ENCODE measurements at places on chromosomes 11 and 22.
A peak's percentile ranks its signal among the peaks of the same experiment; 100 is the strongest.

GRCh38 chr22:36245805-36246356 is 6.6 kb upstream of the APOL2 start:
- no peak overlapping the region for H3K4me3 ChIP-seq
- no peaks in the 10 kb centered on the region for H3K36me3 ChIP-seq

DNA sequence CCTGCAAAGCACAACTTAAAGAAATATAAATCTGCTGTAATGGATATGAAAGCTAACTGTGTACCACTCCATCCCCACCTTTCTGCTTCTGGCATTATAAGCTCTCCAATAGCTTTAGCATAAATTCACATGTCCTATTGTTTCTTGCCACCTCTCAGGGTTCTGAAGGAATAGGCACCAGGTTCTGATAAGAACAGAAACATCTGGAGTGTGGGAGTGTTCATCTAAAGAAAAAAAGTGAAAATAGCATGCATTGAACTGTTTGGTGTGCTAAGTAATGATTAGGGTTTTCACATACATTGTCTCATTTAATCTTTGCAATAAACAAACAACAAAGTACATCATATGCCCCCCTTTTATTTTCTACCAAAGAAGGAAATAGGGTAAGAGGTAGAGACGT is 72.3 kb downstream of the FAM76B start:
- no peak for DNase-seq
- no peaks in the 10 kb centered on the region for H3K36me3 ChIP-seq
- H3K27me3 ChIP-seq, result no peaks in the 10 kb centered on the region
- no peaks in the 10 kb centered on the region for H3K4me1 ChIP-seq
- no peak overlapping the region for H3K4me3 ChIP-seq
- no peak overlapping the region for H3K27ac ChIP-seq

- no peaks in the 10 kb centered on the region for H3K27me3 ChIP-seq
- H3K4me1 ChIP-seq, result peaks cover 5% of the 10 kb centered on the region
- peaks cover 98% of the 10 kb centered on the region for H3K36me3 ChIP-seq
- no peak for DNase-seq
- H3K4me3 ChIP-seq, result no peak overlapping the region
Measured at GRCh38 chr22:23822101-23822671, 16.6 kb downstream of the DERL3 start.

DNA sequence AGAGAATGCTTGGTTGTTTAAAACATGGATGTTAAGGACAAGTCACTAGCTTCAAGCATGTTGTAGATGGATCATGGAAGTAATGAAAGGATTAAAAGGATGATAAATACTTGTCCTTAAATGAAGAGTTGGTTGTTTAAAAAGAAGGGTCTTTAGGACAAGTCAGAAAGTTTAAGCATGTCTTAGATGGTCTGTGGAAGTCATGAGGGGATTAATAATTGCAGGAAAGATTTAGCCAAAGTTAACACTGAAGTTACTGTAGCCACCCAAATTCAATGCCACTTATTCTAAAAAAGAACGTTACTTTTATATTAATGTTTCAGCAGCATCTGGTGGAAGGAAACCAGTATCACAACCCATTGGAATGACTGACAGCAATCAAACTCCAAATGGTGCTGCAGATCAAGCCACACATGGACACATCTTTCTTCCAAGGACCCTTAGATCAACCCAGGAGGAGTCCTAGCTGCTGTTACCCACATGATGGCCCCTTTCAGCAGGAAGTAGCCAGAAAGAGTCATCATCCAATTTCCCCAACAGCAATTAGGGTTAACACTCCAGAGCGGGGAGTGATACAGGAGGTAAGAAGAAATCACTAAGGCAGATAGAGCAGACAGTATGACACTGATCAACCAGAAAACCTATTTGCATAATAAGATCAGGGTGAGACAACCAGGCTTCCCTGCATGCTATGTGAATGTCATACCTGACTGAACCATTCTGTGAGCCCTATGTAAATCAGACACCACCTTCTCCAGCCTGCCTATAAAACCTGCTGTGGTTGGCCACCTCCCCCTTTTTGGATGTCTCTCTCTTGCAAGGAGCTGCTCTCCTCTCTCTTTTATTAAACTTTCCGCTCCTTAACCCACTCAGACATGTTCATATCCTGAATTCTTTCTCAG is 88.4 kb upstream of the GNAZ start:
- no peak for DNase-seq
- no peaks in the 10 kb centered on the region for H3K4me1 ChIP-seq
- no peaks in the 10 kb centered on the region for H3K27me3 ChIP-seq

DNA sequence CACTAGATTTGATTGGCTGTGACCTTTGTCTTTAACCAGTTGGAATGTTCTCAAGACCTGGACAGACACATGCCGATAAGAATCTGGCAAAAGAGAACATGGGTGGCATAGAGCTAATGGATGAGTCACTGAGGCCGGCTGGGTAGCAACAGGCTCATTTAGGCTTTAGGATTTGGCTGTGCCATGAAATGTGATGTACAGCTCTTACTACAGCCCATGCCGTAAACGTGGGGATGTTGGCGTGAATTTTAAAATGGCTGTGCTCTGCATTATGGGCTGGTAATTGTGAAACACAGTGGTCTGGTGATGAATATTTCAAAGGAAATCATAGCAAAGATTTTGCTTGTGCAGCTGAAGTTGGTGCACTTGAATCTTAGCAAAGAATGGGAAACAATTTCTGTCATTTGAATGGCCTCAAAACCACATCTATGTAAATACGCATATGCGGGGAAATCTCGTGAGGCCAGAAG is 332.4 kb downstream of the TBC1D22A start:
- peaks cover 27% of the 10 kb centered on the region for H3K4me1 ChIP-seq
- DNase-seq, result no peak
- H3K36me3 ChIP-seq, result peaks cover 1% of the 10 kb centered on the region
- H3K4me3 ChIP-seq, result no peak overlapping the region
- H3K27ac ChIP-seq, result no peak overlapping the region

DNA sequence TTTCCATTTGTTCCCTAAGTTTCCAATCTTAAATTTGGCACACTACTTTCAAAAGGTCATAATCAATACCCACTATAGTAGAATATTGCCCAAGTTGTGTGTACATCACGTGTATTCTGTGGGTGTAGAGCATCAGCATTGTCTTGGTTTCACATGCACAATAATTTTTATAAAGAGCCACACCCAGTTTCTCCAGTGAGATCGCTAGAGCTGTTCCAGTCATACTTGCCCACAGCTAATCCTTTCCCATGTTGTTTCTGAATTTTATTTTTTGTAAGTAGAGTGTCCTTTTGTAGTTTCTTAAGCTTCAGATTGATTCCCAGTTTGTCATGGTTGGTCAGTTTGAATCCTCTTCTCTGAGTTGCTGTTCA is 13.7 kb downstream of the FAM118B start:
- H3K36me3 ChIP-seq, result no peaks in the 10 kb centered on the region
- no peak for DNase-seq

GRCh38 chr11:112355726-112356125 is 95.1 kb upstream of the PLET1 start:
- H3K4me3 ChIP-seq, result no peak overlapping the region
- H3K27ac ChIP-seq, result no peak overlapping the region
- DNase-seq, result no peak
- H3K36me3 ChIP-seq, result no peaks in the 10 kb centered on the region
- no peaks in the 10 kb centered on the region for H3K27me3 ChIP-seq
- H3K4me1 ChIP-seq, result peaks cover 4% of the 10 kb centered on the region

DNA sequence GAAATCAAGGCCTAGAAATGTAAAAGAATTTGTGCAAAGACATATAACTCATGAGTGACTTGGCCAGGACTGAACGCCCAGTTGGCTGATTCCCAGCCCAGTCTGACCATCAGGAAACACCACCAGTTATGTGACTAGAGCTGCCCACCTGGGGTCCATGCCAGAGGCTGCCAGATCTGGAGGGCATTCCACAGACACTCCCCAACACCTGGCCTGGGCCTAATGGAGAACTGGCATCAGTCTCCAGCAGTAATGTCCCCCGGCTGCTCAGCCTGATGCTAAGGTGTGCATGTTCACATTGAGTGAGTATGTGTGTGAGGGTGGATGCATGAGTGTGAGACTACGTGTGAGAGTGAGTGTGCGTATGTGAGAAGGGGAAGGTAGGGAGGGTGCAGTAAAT is 15.7 kb downstream of the PLAAT3 start:
- peaks cover 4% of the 10 kb centered on the region for H3K36me3 ChIP-seq
- H3K4me1 ChIP-seq, result peaks cover 12% of the 10 kb centered on the region
- H3K27ac ChIP-seq, result no peak overlapping the region
- DNase-seq, result no peak
- no peaks in the 10 kb centered on the region for H3K27me3 ChIP-seq

DNA sequence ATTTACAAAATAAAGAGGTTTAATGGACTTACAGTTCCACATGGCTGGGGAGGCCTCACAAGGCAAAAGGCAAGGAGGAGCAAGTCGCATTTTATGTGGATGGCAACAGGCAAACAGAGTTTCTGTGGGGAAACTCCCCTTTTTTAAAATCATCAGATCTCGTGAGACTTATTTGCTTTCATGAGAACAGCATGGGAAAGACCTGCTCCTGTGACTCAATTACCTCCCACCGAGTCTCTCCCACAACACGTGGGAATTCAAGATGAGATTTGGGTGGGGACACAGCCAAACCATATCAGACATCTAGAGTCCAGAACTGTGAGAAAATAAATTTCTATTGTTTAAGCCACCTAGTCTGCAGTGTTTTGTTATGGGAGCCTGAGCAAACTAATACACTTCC is 80.8 kb downstream of the ME3 start:
- no peak for DNase-seq
- H3K4me3 ChIP-seq, result no peak overlapping the region
- H3K4me1 ChIP-seq, result peaks cover 5% of the 10 kb centered on the region

DNA sequence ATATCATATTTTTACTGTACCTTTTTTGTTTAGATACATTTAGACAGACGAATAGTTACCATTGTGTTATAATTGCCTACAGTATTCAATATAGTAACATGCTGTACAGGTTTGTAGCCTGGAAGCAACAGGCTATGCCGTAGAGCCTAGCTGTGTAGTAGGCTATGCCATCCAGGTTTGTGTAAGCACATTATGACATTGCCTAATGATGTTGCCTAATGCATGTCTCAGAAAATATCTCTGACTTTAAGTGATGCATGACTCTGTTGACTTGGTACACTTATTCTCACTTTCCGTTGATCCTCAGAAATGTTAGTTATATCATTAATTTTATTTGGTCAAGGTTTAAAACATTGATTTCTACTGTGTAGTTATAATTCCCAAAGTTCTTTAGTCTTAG is 39.9 kb downstream of the OR2AT4 start:
- no peak overlapping the region for H3K27ac ChIP-seq
- no peak overlapping the region for H3K4me3 ChIP-seq
- H3K4me1 ChIP-seq, result no peaks in the 10 kb centered on the region
- H3K27me3 ChIP-seq, result no peaks in the 10 kb centered on the region

- no peak overlapping the region for H3K27ac ChIP-seq
- no peaks in the 10 kb centered on the region for H3K4me1 ChIP-seq
- no peak overlapping the region for H3K4me3 ChIP-seq
- no peak for DNase-seq
- peaks cover 42% of the 10 kb centered on the region for H3K36me3 ChIP-seq
- H3K27me3 ChIP-seq, result no peaks in the 10 kb centered on the region
Measured at GRCh38 chr11:117251506-117251905, 19.0 kb downstream of the RNF214 start.

GRCh38 chr11:695538-696248 is at the start of gene TMEM80:
TSS of gene TMEM80 (plus strand) at chr11:695816. CDS start at chr11:695828, 12 bp downstream.
- H3K36me3 ChIP-seq, result peaks cover 49% of the 10 kb centered on the region
- H3K4me1 ChIP-seq, result peaks cover 52% of the 10 kb centered on the region
- H3K27me3 ChIP-seq, result no peaks in the 10 kb centered on the region
- peak within 1 kb of the TSS; percentile 100 for H3K27ac ChIP-seq

DNA sequence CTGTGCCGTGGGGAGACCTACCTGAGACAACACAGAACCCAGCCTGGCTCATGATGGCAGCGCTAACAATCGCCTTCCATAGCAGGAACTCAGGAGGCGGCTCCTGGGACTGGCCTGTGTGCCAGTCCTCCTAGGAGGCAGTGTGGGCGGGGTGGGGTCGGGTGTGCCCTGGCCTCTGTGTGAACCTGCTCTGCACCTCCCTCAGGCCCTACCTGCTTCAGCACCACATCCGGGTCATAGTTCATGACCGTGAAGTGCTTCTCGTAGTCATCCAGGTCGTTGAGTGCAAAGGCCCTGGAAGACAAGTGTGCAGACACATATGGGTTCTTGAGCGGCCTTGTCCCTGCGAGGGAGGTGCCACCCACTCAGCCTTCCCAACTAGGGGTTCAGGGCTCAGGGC is 15.3 kb downstream of the TTLL12 start:
- no peaks in the 10 kb centered on the region for H3K4me1 ChIP-seq
- no peaks in the 10 kb centered on the region for H3K27me3 ChIP-seq
- H3K27ac ChIP-seq, result no peak overlapping the region

GRCh38 chr11:1534171-1534570 is 37.9 kb downstream of the DUSP8 start:
- H3K27ac ChIP-seq, result no peak overlapping the region
- peaks cover 44% of the 10 kb centered on the region for H3K36me3 ChIP-seq
- no peak overlapping the region for H3K4me3 ChIP-seq
- no peak for DNase-seq
- H3K27me3 ChIP-seq, result peaks cover 5% of the 10 kb centered on the region

- H3K4me3 ChIP-seq, result no peak overlapping the region
- no peak overlapping the region for H3K27ac ChIP-seq
- H3K27me3 ChIP-seq, result no peaks in the 10 kb centered on the region
- no peak for DNase-seq
- no peaks in the 10 kb centered on the region for H3K4me1 ChIP-seq
Measured at GRCh38 chr11:85109141-85109540, 518.0 kb downstream of the DLG2 start.

GRCh38 chr11:67389477-67389876 is 2.3 kb upstream of the RAD9A start:
- DNase-seq, result no peak
- peaks cover 22% of the 10 kb centered on the region for H3K36me3 ChIP-seq
- H3K4me3 ChIP-seq, result no peak overlapping the region
- no peaks in the 10 kb centered on the region for H3K27me3 ChIP-seq
- H3K4me1 ChIP-seq, result peaks cover 30% of the 10 kb centered on the region

DNA sequence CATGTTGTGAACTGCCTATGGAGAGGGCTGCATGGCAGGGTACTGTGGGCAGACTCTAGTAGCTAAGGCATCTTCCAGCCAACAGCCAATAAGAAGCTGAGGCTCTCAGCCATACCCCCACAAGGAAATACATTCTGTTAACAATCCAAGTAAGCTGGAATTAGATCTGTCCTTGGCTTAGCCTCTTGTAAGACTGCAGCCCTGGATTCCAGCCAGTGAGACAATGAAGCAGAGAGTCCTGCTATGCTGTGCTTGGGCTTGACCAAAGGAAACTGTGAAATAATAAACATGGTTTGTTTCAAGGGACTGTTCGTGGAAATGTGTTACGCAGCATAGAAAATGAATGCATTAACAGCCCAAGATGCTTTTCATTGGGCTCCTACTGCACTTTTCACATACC is 1097.4 kb upstream of the CCDC90B start:
- no peaks in the 10 kb centered on the region for H3K4me1 ChIP-seq
- no peak for DNase-seq
- no peaks in the 10 kb centered on the region for H3K36me3 ChIP-seq
- no peaks in the 10 kb centered on the region for H3K27me3 ChIP-seq
- no peak overlapping the region for H3K4me3 ChIP-seq

All from spinal cord (tissue), 10 donors.